ENCODE measurements at places on chromosomes 13 and 19.

DNA sequence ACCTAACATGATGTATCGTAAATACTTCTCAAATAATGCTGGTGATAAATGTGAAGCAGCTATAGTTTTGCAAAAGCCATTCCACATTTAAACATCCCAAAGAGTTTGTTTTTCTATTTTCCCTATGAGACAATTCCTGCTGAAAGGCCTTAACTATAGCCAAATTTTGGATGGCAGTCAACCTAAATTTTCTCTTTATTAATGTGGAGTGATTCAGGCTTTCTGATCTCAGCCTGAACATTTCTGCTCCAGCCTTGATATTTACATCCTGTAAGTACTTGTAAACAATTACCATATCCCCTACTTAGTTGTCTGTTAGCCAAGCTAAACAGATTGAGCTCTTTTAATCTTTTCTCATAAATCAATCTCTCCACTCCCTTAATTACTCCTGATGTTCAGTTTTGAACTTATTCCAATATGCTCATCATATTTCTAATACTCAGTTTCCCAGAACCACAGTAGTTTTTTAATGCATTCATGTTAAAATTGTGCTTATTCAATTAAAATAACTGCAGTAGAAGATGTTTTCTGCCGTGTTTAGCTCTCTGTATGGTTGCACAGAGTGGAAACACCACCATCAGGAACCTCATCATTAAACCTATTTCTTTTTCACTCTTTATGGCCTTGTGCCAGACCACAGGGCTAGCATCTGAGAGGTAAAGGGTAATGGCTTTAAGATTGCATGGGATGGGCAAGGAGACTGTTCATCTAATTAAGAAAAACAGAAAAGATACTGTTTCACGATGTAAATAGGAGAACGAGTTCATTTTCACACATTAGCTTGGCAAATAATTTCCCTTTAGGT is 1235.2 kb upstream of the SLC10A2 start:
- no peak for DNase-seq

- no peak for DNase-seq
Measured at GRCh38 chr13:30366088-30366487, 56.2 kb upstream of the UBE2L5 start.

GRCh38 chr13:94140027-94140426 is 339.5 kb downstream of the DCT start:
- DNase-seq = no peak

DNA sequence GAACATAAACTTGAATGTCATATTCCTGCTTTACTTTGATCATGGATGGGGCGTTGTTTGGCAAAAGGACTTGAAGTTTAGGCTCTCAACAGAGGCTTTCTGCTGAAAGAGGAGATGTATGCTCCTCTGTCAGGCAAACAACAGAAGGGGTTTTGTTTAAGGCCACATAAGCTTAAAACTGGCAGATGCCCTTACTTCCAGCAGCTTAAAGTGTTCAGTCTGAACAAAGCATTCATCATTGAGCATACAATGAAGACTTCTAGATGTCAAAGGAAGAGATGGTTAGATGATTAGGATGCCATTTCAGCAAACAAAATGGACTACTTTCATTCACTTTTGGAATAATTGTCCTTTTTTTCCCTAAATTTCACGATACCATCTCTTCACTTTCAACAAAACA is 484.5 kb downstream of the SLITRK6 start:
- no peak for DNase-seq

- DNase-seq = no peak
Measured at GRCh38 chr19:43486412-43486811, 18.1 kb downstream of the PHLDB3 start.

DNA sequence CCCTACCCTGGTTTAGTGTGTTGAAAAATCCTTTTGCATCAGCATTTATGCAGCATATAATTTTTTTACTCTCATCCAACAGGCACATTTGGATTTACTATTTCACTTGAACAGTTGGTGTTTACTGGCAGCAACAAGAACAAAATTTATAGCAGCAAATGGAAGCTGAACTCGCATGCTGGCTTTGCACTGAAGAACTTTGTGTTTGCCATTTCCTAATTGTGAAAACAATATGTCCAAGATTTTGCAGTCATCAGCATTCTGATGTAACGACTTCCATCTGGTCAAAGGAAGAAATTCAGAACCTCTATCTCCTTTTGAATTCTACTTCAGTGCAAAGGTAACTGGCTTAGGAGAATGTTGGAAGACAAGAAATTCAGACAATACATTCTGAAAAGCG is 131.0 kb downstream of the DLEU7 start:
- DNase-seq = no peak

DNA sequence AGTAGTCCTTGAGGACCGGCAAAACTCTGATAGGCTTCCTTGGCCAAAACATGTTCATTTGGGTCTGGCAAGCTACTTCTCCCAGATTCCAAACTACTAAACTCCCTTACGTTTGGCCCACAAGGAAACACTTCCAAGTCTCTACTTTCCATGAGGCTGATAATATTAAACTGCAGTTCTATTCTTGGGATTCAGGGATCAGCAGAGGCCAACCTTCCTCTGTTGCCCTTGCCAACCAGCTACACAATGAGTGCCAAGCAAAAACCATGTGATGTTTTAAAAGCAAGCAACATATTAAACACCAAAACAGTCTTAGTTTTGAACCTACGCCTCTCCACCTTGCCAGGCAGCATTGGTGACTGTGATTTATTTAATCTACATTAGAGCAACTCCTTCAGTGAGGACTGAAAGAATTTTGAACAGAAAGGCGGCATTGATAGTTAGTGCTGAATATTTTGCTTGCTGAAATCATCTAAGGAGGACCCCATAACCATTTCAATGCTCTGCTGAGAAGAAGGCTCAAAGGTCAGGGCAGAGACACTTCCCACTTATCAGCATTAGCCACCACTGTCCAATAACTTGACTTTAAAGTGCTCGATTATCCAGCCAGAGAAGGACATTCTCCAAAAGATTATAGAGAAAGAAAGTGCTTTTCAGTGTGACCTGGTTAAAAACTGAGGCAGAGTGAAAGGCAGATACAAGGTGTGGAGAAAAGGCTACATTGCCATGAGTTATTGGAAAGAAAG is 287.1 kb downstream of the TBC1D4 start:
- DNase-seq = no peak

DNA sequence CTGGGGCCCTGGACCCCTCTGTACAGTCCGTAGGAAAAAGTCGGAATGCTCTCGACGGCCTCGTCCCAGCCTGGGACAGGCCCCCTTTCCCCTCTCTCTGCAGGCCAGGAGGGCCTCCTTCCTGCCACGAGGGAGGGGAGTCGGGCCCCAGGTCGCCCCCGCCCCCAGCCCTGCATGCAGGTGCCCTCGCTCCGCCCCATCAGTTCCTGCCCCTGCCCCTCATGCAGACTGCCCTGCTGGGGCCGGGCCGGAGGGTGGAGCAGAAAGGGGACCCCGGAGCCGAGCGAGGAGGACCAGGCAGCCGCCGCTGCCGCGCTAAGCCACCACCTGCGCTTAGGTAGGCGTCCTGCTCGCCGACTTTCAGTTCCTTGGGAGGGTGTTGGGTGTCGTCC is 7.3 kb downstream of the LYL1 start:
- DNase-seq = no peak

Measured in natural killer cell (primary cell).